ENCODE measurements at places on chromosomes 6 and 20. TPM values are rescaled to one million over a fixed set of nuclear protein-coding genes. Genes with fewer than 3 reads are reported as not detected.
A peak's percentile ranks its signal among the peaks of the same experiment; 100 is the strongest.

GRCh38 chr20:62625516-62625915 is 16.8 kb upstream of the SLCO4A1 start:
- H3K4me1 ChIP-seq, result peaks cover 8% of the 10 kb centered on the region
- no peaks in the 10 kb centered on the region for H3K36me3 ChIP-seq
- DNase-seq, result no peak
- no peak overlapping the region for H3K27ac ChIP-seq
- no peaks in the 10 kb centered on the region for H3K27me3 ChIP-seq

The PTPRT gene
- polyA plus RNA-seq, result not detected

- no peaks in the 10 kb centered on the region for H3K4me1 ChIP-seq
- H3K27me3 ChIP-seq, result no peaks in the 10 kb centered on the region
- H3K36me3 ChIP-seq, result no peaks in the 10 kb centered on the region
- no peak overlapping the region for H3K27ac ChIP-seq
Measured at GRCh38 chr6:130620338-130620781, 206.8 kb upstream of the SMLR1 start.

DNA sequence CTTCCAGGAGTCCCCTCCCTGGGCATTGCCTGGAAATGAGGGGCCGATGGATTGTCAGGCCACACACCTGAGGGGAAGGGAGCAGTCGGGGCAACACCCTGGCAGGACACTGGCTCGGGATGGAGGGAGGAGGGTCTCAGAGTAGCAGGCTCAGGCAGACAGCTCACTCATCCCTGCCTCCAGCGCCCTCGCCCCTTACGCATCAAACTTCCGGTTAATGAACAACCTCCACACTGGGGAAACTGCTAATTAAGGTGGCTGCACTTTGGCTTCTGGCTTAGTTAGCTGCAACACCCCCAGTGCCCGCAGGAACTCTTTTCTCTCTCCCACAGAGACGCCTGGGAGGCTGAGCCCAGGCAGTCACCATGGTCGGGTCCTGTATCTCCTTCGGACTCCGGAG is 13.4 kb upstream of the CHRNA4 start:
- H3K4me3 ChIP-seq, result no peak overlapping the region
- H3K27me3 ChIP-seq, result peaks cover 12% of the 10 kb centered on the region
- no peak overlapping the region for H3K27ac ChIP-seq
- no peak for DNase-seq
- H3K36me3 ChIP-seq, result no peaks in the 10 kb centered on the region
- H3K4me1 ChIP-seq, result peaks cover 28% of the 10 kb centered on the region

- H3K27me3 ChIP-seq, result no peaks in the 10 kb centered on the region
- peak; percentile 46 for DNase-seq
- H3K27ac ChIP-seq, result no peak overlapping the region
- H3K4me1 ChIP-seq, result no peaks in the 10 kb centered on the region
- H3K4me3 ChIP-seq, result no peak overlapping the region
Measured at GRCh38 chr20:54485631-54486030, 10.2 kb downstream of the DOK5 start.

DNA sequence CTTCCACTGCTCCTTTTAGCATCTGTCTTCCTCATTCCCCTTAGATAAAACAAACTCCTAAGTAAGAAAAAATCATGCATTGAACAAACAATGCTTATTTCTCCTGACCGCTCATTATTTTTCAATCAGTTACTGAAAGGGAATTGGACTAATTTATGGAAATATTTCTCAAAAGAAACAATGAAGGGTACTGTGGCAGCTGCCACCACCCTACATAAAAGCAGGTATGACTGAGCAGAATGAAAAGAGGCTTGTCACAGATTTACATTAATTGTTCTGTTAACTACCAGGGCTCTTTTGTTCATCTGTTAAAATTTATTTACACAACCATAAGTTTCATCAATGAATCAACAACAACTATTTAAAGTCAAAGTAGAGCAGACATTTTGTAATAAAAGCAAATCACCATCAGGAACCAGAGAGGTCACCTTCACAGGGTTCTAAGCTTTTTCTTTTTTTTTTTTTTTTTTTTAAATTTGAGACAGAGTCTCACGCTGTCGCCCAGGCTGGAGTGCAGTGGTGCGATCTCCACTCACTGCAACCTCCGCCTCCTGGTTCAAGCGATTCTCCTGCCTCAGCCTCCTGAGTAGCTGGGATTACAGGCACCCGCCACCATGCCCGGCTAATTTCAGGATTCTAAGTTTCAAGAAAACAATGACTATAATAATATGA is 204.0 kb downstream of the PTPRK start:
- H3K4me1 ChIP-seq, result peaks cover 89% of the 10 kb centered on the region
- peak overlapping the region; percentile 84 for H3K27ac ChIP-seq
- H3K4me3 ChIP-seq, result no peak overlapping the region

GRCh38 chr6:142702501-142703460 is 242.2 kb downstream of the HIVEP2 start:
- H3K36me3 ChIP-seq, result no peaks in the 10 kb centered on the region
- H3K27ac ChIP-seq, result no peak overlapping the region
- no peaks in the 10 kb centered on the region for H3K27me3 ChIP-seq
- DNase-seq, result peak; percentile 22

The SRC gene
- 34.7 TPM for polyA plus RNA-seq

The PRSS16 gene
- 2.7 TPM for polyA plus RNA-seq

The VGLL2 gene
- not detected for polyA plus RNA-seq

GRCh38 chr6:18436341-18436740 is 49.2 kb downstream of the RNF144B start:
- no peak for DNase-seq
- no peak overlapping the region for H3K27ac ChIP-seq
- H3K27me3 ChIP-seq, result no peaks in the 10 kb centered on the region
- H3K4me3 ChIP-seq, result no peak overlapping the region
- no peaks in the 10 kb centered on the region for H3K36me3 ChIP-seq

GRCh38 chr6:50097966-50098640 is 48.4 kb upstream of the DEFB112 start:
- H3K27me3 ChIP-seq, result no peaks in the 10 kb centered on the region
- no peak overlapping the region for H3K27ac ChIP-seq
- no peak for DNase-seq
- no peaks in the 10 kb centered on the region for H3K36me3 ChIP-seq
- H3K4me3 ChIP-seq, result no peak overlapping the region
- H3K4me1 ChIP-seq, result no peaks in the 10 kb centered on the region

The SGK2 gene
- not detected for polyA plus RNA-seq

- H3K27ac ChIP-seq, result peak overlapping the region; percentile 45
- no peaks in the 10 kb centered on the region for H3K36me3 ChIP-seq
- peak; percentile 75 for DNase-seq
- peak overlapping the region; percentile 44 for H3K4me3 ChIP-seq
- no peaks in the 10 kb centered on the region for H3K27me3 ChIP-seq
Measured at GRCh38 chr6:25991785-25992412, 29.3 kb downstream of the TRIM38 start.

DNA sequence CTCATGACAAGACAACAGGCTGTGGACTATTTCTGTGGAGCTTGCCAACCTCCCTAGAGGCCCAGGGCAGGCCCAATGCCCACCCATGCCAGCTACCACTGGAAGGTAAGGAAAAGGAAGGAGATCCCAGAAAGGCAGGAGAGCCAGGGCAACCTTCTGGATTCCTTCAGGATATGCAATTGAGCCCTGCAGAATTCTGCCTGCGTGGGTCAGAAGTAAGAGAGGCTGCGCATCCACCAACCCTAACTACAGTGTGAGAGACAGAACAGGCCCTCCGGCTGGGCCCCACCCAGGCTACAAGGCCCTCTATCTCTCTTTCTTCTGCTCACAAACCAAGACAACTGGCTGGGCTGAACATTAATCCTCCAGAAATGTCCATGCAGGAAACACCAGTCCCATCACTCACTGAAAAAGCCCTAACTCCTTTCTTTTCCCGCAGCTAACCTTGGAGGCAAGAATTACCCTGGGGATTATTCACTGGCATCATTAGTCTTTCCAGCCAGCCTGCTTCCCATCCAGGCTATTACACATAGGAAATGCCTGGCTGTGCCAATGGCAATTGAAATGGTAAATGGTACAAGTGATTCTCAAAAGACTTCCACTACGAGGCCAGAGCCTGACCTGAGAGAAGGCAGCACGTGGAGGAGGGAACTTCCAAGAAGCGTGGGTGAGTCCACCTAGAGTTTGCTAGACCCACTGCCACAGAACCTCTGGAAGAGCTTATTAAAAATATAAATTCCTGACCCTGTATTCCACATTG is 15.2 kb downstream of the MAP1LC3A start:
- H3K27me3 ChIP-seq, result no peaks in the 10 kb centered on the region
- H3K27ac ChIP-seq, result no peak overlapping the region
- peaks cover 12% of the 10 kb centered on the region for H3K4me1 ChIP-seq

The EFCAB8 gene
- polyA plus RNA-seq, result not detected

DNA sequence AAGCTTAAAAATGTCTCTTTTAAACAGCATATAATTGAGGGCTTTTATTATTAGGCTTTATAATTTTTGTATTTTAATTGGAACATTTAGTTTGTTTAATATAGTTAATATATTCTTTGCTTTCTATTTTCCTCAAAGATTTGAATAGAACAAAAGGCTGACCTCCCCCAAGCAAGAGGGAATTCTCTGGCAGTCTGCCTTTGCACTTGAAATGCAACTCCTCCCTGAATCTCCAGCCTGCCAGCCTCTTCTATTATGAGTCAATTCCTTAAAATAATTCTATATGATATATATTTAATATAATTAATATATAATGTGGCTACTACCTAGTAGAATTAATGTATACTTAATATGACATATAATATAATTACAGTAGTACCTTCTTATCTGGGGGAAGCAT is 69.2 kb downstream of the PTPRA start:
- H3K4me3 ChIP-seq, result no peak overlapping the region
- H3K36me3 ChIP-seq, result no peaks in the 10 kb centered on the region
- H3K4me1 ChIP-seq, result peaks cover 9% of the 10 kb centered on the region
- no peak overlapping the region for H3K27ac ChIP-seq
- no peaks in the 10 kb centered on the region for H3K27me3 ChIP-seq

DNA sequence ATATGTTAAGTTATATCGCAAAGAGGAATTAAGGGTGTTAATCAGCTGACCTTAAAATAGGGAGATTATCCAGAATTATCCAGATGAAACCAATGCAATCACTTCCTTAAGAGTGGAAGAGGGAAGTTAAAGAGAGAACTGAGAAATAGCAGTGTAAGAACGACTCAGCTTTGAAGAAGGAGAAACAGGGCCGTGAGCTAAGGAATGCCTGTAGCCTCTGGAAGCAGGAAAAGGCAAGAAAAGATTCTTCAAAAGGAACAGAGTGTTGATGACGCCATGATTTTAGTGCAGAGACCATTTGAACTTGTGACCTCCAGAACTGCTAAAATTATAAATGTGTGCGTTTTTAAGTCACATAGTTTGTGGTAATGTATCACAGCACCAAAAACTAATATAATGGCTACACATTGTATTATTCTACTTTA is 32.7 kb downstream of the ILRUN start:
- H3K4me3 ChIP-seq, result no peak overlapping the region
- no peaks in the 10 kb centered on the region for H3K36me3 ChIP-seq
- peaks cover 5% of the 10 kb centered on the region for H3K4me1 ChIP-seq
- DNase-seq, result no peak
- H3K27ac ChIP-seq, result no peak overlapping the region
- H3K27me3 ChIP-seq, result no peaks in the 10 kb centered on the region

GRCh38 chr20:60261333-60261732 is 303.1 kb downstream of the CDH26 start:
- no peak for DNase-seq
- H3K27ac ChIP-seq, result no peak overlapping the region
- H3K4me1 ChIP-seq, result no peaks in the 10 kb centered on the region
- no peaks in the 10 kb centered on the region for H3K27me3 ChIP-seq

The GLP1R gene
- 0.37 TPM for polyA plus RNA-seq
